Activated T-cell treated with anti-CD3 and anti-CD28 coated beads for 1 hour (primary cell): ENCODE measurements at places on chromosomes 11 and 22.

DNA sequence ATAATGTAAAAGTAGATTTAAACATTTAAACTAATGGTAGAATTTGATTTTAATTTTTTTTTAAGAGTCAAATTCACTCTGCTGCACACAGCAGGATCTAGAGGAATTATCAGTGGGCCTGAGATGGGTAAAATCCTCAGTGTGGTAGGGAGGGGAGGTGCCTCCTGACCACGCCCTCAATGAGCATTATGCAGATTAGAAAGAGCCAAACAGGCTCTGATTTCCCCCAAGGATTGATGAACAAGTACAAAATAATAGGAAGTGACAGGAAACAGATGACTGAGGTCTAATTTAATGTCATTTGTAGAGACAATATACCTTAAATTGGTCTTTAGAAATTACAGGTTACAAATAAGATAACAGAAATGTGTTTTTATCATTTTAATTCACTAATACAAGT, 155.2 kb downstream of the DCDC1 start:
- no peak for DNase-seq

DNA sequence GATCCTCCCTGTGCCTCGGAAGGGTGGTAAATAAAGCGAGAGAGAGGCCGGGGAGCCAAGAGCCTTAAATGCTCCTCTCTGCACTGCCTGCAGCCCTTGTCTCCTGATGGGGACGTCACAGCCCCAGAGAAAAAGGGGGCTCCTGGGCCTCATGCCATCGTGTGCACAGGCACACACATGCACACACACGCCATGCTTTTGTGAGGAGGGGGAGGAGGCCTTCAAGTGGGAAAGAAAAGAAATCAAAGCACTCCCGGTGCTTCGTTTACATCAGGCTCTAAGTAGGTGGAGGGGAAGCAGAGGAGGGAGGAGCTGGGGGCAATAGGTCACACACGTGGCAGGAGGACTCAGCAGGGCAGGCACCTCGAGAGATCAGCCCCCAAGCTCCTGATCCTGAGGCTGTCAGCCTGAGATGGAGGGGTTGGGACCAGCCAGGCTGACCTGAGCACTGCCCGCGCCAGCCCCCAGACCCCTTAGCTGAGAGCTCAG, 68.2 kb upstream of the NECTIN1 start:
- no peak for DNase-seq

DNA sequence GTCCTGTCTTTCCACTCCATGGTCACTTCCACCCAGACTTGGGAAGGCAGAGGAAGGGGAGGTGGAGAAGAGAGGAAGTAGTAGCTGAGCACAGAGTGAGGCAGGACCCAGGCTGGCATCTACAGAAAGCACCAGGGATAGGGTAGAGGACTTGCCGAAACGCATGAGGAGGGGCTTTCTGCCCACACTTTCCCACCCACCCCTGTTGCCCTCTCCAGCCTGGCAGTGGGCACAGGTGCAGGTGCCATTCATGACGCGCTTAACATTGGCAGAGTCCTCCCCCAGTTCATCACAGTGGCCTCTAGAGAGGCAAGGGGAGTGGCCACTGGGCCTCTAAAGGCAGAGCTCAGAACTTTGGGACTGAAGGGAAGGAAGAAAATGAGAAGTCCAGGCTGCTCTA, 81.9 kb downstream of the FEZ1 start:
- DNase-seq = no peak

GRCh38 chr22:22721681-22722354, 77.4 kb downstream of the GGTLC2 start:
- DNase-seq = peak; percentile 20

DNA sequence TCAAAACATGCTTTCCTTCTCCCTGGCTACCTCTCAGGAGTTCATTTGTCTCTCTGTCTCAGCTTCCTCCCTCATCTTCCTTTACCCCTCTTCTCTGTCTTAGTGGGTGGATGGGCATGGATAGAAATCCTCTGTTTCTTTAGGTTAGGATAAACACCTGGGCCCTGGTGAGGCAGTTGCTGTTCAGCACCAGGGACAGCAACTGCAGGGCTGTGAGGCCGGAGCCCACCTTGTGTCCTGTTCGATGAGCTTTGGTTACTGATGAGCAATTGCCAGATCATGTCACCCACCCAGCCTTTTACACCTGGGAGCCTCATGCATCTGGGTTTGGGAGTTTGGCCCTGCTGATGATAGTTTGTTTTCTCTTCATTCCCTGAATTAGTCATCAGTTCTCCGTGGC, 6.1 kb upstream of the CRYBB3 start:
- DNase-seq = no peak

GRCh38 chr11:123187248-123187647, 7.8 kb downstream of the CLMP start:
- no peak for DNase-seq

- no peak for DNase-seq
These were observed 15.3 kb upstream of the CDC42BPG start for GRCh38 chr11:64859542-64860414.

DNA sequence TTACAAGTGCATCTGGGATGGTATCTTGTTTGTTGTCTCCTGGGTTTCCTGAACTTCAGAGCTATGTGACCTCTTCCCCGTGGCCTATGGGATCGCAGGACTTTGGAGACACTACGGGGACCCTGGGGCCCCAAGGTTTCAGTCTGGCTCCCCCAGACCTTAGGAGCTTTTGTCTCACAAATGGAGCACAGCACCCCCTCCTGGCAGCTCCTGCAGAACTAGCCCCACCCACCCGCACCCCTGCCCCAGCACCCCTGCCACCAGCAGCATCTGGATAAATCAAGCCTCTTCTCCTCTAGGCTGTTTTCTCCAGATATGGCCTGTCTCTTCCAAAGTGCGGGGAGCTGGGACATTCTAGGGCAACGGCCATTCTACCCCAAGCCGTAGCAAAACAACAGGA, 10.4 kb downstream of the RCOR2 start:
- DNase-seq = peak; percentile 61

- no peak for DNase-seq
These were observed 86.2 kb upstream of the LINC01488 start for GRCh38 chr11:69395287-69395686.

- no peak for DNase-seq
These were observed 4.2 kb downstream of the STARD10 start for GRCh38 chr11:72789493-72790131.

- DNase-seq = no peak
These were observed 36.9 kb downstream of the CHRDL2 start for GRCh38 chr11:74694136-74694930.

DNA sequence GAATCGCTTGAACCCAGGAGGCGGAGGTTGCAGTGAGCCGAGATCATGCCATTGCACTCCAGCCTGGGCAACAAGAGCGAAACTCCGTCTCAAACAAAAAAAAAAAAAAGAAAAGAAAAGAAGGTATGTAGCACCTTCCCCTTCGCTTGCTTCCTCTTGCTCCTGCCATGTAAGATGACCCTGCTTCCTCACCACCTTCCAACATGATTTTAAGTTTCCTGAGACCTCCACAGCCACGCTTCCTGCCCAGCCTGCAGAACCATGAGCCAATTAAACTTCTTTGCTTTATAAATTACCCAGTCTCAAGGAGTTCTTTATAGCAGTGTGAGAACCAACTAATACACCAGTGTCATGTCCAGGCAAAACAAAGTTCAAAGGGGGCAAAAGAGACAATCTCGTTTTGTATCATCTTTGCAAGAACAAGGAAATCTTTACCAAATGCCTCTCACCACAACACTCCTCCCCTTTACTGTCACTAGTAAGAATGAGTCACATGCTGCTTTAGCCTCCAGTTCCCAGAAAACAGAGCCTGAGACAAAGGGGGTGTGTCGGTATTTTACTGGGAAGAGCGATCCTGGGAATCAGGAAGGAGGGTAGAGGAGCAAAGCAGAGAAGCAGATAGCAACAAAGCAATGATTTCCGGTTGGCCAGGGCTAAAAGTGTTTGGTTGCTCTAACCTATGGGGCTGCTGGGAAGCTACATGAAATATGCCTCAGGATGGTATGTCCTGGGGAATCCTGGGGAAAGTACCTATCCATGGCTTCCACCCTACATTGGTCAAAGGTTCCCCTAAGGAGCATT, 10.5 kb upstream of the MCHR1 start:
- DNase-seq = no peak
